Spinal cord (tissue), 10 donors: ENCODE measurements at places on chromosomes 7 and 10. TPM values are rescaled to one million over a fixed set of nuclear protein-coding genes. Genes with fewer than 3 reads are reported as not detected.

The BAMBI gene
- 15.0 TPM for total RNA-seq

The RAPGEF5 gene
- 76.4 TPM for total RNA-seq

The GJD4 gene
- not detected for total RNA-seq

- H3K36me3 ChIP-seq: no peaks in the 10 kb centered on the region
- no peak for DNase-seq
- H3K27me3 ChIP-seq: no peaks in the 10 kb centered on the region
- no peak overlapping the region for H3K27ac ChIP-seq
- H3K4me1 ChIP-seq: peaks cover 36% of the 10 kb centered on the region
- no peak overlapping the region for H3K4me3 ChIP-seq
Measured at GRCh38 chr10:131724169-131724545, 176.7 kb upstream of the PPP2R2D start.

- H3K36me3 ChIP-seq: no peaks in the 10 kb centered on the region
- H3K27me3 ChIP-seq: no peaks in the 10 kb centered on the region
- DNase-seq: no peak
- no peak overlapping the region for H3K4me3 ChIP-seq
- H3K4me1 ChIP-seq: no peaks in the 10 kb centered on the region
Measured at GRCh38 chr7:81299711-81300110, 380.9 kb upstream of the SEMA3C start.
